Activated CD4-positive, alpha-beta T cell treated with anti-CD3 and anti-CD28 coated beads, Interleukin-2, Interleukin-6, amounts not matched to agents 100 ng/mL and 50 ng/mL, durations not matched to agents 16 hours and 8 hours (primary cell): ENCODE measurements at places on chromosomes 3 and 15.

DNA sequence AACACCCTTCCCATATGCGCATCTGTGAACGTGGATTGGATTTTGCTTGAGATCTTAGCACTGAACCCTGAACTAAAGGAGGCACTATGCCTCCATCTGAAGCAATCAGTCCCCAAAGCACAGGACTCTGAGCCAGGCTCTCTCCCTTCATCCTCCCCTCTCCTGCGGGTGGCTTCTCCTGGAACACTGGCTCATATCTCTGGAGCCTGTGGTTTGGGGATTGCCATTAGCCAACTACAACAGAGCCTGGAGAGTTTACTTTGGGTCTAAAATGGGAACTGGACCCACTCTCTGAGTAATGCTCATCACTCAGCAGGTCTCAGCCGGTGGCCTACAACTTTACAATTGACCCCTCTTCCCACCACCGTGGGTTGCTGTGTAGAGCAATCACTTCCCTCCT is 190.8 kb upstream of the HES1 start:
- no peak for DNase-seq

DNA sequence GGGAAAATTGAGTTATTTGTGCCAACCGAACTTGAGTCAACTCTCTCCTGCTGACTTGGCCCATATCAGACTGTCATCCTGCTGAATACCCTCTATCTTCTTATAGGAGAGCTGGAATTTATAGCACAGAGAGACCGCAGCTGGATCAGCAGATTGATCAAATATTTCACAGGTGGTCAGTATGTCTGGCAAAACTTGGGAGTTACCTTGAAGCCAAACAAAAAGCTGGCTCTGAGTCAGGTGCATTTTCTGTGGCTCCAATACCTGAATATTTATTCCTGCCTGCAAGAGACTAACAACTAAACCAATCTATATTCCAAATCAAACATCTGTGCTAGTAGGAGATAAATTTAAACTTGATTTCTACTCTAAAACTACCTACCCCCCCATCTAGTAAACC is 752.1 kb upstream of the ALCAM start:
- DNase-seq: no peak

- DNase-seq: no peak
Measured at GRCh38 chr3:187044867-187045552, 94.3 kb downstream of the RPL39L start.

DNA sequence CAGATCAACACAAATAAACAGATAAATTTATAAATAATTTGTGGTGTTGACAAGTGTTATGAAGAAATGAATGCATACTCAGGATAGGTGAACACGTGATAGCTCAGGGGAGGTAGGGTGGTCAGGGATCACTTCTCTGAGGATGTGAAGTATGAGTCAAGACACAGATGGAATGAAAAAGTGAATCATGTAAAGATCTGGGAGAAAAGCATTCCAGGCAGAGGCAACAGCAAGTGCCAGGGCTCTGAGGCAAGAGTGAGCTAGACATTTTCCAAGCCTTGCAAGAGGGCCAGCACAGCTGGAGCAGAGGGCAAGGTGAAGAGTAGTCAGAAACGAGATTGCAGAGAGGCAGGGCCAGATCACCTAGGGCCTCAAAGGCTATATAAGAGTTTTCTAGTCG is 177.8 kb downstream of the WNT5A start:
- DNase-seq: no peak

- DNase-seq: no peak
Measured at GRCh38 chr3:14143271-14144225, 18.7 kb downstream of the TMEM43 start.

- no peak for DNase-seq
Measured at GRCh38 chr15:70235347-70235746, 137.6 kb upstream of the TLE3 start.

DNA sequence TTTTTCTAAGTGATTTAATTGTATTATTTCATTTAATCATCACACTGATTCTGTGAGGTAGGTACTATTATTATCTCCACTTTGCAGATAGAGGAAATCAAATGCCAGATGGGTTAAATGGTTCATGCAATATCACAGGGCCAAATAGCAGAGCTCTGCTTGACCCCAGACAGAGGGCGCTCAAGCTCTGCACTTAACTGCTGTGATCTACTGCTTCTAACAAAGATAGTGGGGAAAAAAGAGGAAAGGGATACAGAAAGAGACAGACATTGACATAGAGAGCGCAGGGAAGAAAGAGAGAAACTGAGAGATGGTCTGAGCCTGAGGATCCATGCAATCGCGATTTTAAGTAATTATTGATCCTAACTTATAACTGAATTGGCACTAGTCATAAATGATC is 279.1 kb upstream of the THRB start:
- peak; percentile 44 for DNase-seq

DNA sequence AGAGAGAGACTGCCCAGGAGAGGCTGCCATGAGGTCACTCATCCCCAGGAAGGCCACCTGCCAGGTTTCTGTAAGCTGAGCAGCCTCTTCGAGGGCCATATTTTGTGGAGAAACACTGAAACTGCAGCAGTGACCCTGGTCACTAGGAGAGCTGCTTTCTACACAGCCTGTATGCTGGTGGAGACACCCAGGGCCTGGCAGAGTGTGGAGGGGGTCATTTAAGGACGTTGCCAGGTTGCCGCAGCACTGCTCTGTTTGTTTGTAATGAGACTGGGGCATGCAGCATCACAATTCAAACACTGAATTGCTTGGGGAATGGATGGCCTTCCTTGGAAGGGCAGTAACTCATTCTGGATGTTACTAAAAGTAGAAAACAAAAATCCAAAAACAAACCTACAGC is 104.9 kb upstream of the TRIM42 start:
- no peak for DNase-seq

DNA sequence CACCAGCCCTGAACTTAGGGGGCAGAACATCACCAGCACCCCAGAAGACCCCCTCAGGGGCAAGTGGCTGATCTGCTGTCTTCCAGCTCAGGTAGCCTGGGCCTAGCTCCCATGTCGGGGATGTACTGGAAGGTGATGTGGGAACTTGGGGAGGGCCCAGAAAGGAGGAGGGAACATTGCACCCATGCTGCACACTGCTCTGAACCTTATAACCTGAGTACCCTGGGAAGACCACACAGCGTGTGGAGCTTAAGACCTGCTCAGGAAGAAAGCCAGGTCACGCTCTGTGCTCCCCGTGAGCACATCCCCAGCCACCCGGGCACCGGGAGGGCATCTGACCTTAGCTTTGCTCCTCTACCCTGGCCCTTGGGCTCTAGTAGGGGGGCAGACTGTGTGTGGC is 159.4 kb downstream of the ATP10A start:
- no peak for DNase-seq

DNA sequence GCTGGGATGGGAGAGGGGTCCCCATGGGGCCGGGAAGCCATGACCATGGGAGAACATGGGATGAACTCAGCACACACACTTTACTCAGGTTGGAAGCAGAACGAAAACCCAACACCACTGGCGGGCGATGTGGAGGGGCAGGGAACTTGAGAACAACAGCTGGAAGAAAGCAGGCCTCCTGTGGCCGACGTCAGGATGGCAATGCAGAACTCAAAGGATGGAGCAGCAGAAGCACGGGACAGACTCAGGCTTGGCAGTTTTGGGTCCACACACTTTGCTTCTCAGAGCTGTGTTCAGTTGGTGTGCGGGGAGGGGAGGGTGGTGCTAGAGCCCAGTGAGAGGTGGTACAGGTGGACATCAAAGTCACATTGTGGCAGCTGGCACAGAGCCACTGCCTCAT is 80.7 kb downstream of the SEC22A start:
- no peak for DNase-seq

DNA sequence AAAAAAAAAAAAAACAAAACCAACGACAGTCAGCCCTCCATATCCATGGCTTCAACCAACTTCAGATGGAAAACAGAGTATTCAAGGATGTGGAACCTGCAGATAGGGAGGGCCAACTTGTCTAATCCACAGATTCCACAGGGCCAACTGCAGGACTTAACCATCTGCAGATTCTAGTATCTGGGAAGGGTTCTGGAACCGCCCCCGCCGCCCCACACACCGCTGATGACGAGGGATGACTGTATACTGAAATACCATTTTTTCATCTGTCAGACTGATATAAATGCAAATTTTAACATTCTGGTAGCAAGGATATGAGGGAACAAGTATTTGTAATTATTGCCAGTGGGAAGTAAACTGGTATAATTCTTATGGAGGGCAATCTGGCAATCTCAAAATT is 29.5 kb downstream of the ADPGK start:
- no peak for DNase-seq

GRCh38 chr3:106004137-106004681 is 135.4 kb upstream of the CBLB start:
- DNase-seq: peak; percentile 26

DNA sequence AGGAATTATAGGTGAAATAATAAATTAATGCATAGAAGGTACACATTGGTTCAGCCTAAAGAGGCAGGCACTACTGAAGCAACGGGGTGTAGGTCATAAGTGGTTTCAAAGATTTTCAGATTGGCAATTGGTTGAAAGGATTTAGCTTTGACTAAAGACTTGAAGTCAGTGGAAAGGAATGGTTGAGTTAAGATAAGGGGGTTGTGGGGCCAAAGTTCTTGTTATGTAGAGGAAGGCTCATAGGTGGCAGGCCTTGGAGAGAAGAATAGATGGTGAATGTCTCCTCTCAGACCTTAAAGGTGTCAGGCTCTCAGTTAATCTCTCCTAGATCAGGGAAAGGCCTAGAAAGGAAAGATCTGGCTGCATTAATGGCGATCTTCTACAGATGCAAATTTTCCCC is 209.8 kb downstream of the ATP10A start:
- DNase-seq: no peak

DNA sequence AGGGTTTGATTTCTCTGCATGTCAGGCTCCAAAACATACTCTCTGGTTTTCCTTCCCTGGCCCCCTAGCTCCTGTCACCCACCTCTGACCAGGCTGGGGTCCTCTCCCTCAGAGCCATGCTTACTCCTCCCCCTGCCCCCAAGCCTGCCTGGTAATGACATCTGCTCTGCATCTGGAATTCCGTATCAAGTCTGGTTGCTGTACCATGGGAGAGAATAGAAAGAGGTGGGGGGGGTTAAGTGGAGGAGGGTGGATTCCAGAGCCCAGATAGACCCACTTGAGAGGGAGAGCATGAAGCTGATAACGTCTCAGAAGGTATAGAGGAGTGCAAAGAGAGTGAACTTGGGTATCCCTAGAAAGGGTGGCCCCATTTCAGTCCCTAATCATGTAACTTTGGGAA is 4.2 kb downstream of the IGDCC4 start:
- no peak for DNase-seq

GRCh38 chr15:96147267-96147666 is 183.2 kb upstream of the NR2F2 start:
- DNase-seq: no peak

GRCh38 chr3:140164156-140164555 is 229.2 kb downstream of the CLSTN2 start:
- DNase-seq: no peak

- no peak for DNase-seq
Measured at GRCh38 chr15:50341616-50342136, 13.3 kb downstream of the GABPB1 start.

GRCh38 chr3:55765398-55765797 is 278.3 kb upstream of the WNT5A start:
- DNase-seq: no peak

- no peak for DNase-seq
Measured at GRCh38 chr3:127764301-127764700, 58.0 kb downstream of the MGLL start.
